ENCODE measurements at places on chromosomes 2 and 18. TPM values are rescaled to one million over a fixed set of nuclear protein-coding genes. Genes with fewer than 3 reads are reported as not detected.

PAPOLG gene
- 2.9 TPM for total RNA-seq

DSG2 gene
- total RNA-seq, result 10.9 TPM

ALPP gene
- 0.20 TPM for total RNA-seq

ZNF804A gene
- not detected for total RNA-seq

FAM124B gene
- total RNA-seq, result 2.1 TPM

MEX3C gene
- 6.6 TPM for total RNA-seq

Measured in left lobe of liver (tissue), 2 donors.